ENCODE measurements at places on chromosomes 2 and 18. TPM values are rescaled to one million over a fixed set of nuclear protein-coding genes. Genes with fewer than 3 reads are reported as not detected.

Gene DYNAP
- not detected for total RNA-seq

Gene ATRAID
- total RNA-seq, result 199 TPM

Gene CYRIA
- not detected for total RNA-seq

Gene THOC1
- 48.3 TPM for total RNA-seq
